ENCODE measurements at places on chromosomes 16 and 17.

DNA sequence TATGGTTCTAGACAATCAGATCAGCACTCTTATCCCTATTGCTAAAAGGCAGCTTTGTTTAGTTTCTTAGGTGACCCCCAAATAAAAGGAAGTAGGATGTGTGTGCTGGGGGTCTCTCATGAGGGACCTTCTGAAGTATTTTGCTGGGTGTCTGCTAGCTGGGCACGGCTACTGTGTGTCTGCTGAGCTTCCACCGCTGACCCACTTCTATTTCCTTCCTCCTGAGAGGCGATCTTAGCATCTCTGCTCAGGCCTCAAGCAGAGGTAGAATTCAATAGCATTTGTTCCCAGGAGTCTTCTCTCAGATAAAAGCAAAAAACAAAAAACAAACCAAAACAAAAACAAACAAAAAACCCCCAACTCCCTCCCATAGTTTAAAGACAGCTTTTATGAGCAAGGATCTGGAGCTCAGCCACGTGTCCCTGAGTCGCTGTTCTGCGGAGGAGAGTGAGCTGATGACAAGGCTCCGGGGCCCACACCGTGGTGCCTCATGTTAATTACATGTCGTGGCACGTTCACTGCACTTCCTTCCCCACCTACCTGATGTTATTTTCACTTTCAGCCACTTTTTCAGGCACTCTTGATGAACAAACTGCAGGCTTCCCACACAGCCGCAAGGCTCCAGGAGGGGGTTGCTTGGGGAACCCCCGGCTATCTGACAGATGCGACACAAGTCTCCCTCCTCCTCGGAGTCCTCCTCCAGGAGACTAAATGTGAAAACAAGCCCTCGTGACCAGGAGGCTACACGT lies 83.5 kb downstream of the MARCHF10 start:
- no peak for DNase-seq

- DNase-seq: no peak
Observed at GRCh38 chr17:40645943-40646342, 1.7 kb downstream of the SMARCE1 start.

- no peak for DNase-seq
Observed at GRCh38 chr16:66231452-66232160, 134.9 kb upstream of the CDH5 start.

GRCh38 chr17:8593276-8593675 lies 37.2 kb downstream of the MYH10 start:
- DNase-seq: no peak

GRCh38 chr16:69763599-69763942 lies 1.4 kb downstream of the WWP2 start:
- DNase-seq: no peak

All from GM23338 (cell line).